Glomerular endothelial cell (primary cell): ENCODE measurements at places on chromosomes 3 and 15. TPM values are rescaled to one million over a fixed set of nuclear protein-coding genes. Genes with fewer than 3 reads are reported as not detected.

- no peak for DNase-seq
Measured at GRCh38 chr15:52180196-52180835, 10.9 kb downstream of the GNB5 start.

DNA sequence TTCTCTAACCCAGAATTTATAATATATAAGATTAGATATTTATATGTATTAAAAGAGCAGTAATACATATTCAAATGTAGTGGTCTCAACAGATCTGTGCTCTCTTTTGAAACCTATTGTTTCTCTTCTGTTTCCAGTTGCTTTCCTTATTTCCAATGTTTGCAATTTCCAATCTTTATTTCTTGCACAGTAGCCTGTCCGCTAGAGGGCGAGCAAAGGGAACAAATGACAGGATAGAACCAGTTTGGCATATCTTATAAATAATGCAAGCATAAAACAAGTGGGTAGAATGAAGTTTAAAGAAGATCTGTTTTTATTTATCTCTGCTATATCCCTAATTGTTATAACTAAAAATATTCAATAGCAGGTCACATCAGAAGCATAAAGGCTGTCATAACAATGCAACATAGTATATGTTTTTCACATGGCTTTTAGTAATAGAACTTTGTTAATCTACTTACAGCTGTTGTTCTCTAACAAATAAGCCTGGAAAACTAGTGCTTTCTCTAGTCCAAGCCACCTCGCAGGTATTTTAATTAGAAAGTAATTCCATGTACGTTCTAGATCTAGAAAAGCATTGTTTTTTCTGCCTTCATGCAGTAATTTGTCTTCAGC, 15.1 kb upstream of the TCAIM start:
- no peak for DNase-seq

GRCh38 chr15:22992024-22992326, 11.8 kb upstream of the CYFIP1 start:
- no peak for DNase-seq

GRCh38 chr15:89448825-89449224, 47.6 kb downstream of the RHCG start:
- no peak for DNase-seq

GRCh38 chr3:162984746-162985145, 1488.1 kb downstream of the OTOL1 start:
- DNase-seq, result no peak

DNA sequence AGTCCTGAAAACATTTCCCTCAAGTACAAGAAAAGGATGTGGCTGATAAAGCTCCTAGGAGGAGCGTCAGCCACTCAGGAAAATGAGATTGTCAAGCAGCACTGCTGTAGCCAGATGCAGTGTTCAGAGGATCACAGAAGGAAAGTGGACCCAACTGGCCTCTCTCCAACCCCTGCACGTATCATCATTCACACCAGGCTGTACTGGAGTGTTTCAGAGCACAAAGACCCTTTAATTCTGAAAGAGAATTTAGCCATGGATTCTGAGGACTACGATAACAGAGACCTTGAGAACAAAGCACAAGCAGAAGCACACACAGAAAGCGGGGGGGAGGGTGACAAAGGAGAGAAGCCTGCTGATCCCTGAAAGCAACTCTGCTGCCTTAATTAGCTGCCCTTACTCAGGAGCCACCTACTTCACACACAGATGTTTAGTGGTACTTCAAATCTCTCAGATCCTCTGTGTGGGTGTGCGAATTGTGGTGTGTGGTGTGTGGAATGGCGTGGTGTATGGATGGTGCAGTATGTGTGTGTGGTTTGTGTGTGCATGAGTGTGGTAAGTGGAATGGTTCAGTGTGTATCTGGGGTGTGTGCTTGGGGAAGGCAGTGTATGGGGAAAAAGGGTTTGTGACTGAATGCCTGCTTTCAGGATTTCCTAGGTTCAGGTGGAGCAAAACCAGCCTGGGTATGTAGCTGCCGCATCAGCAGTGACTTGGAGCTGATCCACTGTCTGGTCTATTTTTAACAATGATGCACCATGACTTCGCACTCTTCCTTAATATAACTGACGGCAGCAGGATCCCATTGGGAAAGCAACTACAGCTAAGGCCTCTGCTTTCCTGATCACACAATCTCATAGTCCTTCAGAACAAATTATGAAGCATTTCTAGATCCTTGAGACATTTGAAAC, 192.5 kb downstream of the RSL24D1 start:
- DNase-seq, result no peak

CD80 gene
- total RNA-seq, result not detected in 2 replicates

DNA sequence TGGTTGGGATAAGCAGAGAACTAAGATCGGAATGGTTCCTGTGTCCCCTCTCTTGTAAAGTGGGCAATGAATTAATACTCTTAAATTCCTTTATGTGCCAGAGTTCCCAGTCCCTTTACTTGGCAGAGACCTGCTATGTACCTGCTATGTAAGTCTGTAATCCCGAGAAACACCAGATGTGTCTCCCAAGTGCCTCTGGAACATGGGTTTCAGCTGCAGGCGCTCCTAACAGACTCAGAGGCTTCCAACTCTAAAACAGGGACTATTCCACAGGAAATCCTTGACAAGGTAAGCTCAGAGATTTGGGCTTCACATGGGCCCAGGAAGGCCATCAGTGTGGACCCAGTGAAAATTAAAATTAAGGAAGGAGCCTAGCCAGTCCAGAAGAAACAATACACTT, 117.7 kb upstream of the PLCL2 start:
- no peak for DNase-seq

GOLGA8J gene
- not detected in 2 replicates for total RNA-seq

ACKR2 gene
- 0.41 TPM in 1 of 2 replicates, not detected in the other for total RNA-seq
